IPS DF 6.9 (cell line): ENCODE measurements at places on chromosomes 11 and 22.
A peak's percentile ranks its signal among the peaks of the same experiment; 100 is the strongest.

DNA sequence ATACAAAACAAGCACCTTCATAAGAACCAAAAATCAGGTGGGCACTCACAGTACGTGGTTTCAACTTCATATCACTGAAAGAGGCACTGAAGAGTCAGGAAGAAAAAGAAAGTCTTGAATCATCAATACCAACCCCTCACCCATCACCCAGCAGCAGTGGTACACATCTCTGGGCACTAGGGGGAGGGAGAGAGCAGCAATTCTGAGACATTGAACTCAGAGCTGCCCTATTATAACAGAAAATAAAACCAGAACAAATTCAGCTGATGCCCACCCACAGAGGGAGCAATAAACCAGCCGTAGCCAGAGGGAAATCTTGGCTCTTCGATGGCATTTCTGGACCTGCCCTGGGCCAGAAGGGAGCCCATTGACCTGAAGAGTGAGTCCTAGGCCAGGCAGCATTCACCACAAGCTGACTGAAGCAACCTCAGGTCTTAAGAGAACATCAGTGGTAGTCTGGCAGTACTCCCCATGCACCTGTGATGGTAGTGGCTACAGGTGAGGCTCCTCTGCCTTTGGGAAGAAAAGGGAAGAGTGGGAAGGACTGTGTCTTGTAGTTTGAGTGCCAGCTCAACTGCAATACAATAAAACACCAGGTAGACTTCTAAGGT lies 42.2 kb upstream of the FAM181B start:
- no peak overlapping the region for H3K4me3 ChIP-seq
- no peak overlapping the region for H3K27ac ChIP-seq
- no peaks in the 10 kb centered on the region for H3K36me3 ChIP-seq
- H3K27me3 ChIP-seq = no peaks in the 10 kb centered on the region
- DNase-seq = peak; percentile 41

DNA sequence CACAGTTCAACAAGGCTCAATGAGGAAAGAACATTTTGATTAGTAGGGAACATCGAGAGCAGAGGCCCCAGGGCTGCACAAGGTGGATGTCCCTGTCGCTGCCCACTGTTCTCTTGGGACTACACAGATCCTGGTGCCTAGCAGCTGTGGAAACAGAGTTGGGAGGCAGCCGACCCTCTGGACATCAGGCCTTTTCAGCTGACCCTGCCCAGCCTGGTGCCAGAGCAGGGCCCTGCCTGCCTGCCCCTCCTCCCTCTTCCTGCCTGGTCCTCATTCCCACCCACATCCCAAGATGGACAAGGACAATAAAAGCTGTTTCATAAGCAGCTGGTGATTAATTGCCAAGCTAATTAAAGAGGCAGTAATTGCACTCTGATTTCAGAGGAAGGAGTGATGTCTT lies 60.7 kb downstream of the NFAM1 start:
- H3K4me1 ChIP-seq = peaks cover 8% of the 10 kb centered on the region
- no peaks in the 10 kb centered on the region for H3K36me3 ChIP-seq
- H3K4me3 ChIP-seq = no peak overlapping the region
- no peak for DNase-seq
- no peaks in the 10 kb centered on the region for H3K27me3 ChIP-seq

DNA sequence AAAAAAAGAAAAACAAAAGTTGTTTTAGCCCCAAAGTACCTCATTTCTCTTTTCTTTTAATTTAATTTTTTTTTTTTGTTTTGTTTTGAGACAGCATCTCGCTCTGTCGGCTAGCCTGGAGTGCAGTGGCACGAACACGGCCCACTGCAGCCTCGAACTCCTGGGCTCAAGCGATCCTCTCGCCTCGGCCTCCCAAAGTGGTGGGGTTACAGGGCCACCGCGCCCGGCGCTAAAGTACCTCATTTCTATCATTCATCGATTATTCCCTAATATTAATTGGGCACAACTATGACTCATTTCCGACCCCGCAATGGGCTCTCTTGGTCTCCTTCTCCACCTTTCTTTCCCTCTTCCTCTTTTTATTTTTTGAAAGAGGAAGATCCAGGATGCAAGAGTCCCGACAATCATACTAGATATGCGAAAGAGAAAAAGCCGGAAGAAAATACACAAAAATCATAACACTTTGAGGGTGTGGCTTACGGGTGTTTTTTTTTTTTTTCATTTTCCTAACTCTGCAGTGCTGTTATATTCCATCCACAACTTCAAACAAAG lies 475 bp upstream of the AIP start:
- DNase-seq = no peak
- no peaks in the 10 kb centered on the region; the same call in 1 of the 2 replicates for H3K4me1 ChIP-seq
- no peak overlapping the region for H3K27ac ChIP-seq
- no peaks in the 10 kb centered on the region for H3K27me3 ChIP-seq
- H3K4me3 ChIP-seq = no peak overlapping the region; the same call in 1 of the 2 replicates
- no peaks in the 10 kb centered on the region for H3K36me3 ChIP-seq

DNA sequence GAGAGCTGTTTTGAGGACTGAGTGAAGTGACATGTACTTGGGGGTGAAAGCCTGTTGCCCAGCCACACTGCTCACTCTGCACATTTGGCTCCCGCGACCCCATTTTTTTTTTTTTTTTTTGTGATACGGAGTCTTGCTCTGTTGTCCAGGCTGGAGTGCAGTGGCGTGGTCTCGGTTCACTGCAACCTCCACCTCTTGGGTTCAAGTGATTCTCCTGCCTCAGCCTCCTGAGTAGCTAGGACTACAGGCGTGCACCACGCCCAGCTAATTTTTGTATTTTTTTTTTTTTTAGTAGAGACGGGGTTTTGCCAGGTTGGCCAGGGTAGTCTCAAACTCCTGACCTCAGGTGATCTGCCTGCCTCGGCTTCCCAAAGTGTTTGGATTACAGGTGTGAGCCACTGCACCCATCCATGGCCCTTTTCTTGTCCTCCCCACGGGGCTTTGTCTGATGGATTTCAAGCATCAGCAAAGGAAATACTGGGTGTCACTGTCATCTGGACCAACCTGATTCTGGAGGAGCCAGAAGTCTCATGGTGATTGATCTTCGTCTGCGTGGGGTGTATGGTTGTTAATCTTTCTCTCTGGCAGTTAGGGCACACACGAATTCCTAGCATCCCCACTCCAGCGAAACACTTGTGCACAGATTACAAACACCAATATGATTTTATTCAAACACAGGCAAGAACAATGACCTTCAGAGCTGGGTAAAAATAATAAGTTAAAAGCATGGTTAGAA lies 3.4 kb upstream of the UCP3 start:
- DNase-seq = no peak
- H3K27ac ChIP-seq = no peak overlapping the region
- 0 out of 2 replicates have a peak, but pooled peaks cover 3% of the 10 kb centered on the region for H3K36me3 ChIP-seq
- peaks cover 2% of the 10 kb centered on the region; the same call in 1 of the 2 replicates for H3K4me1 ChIP-seq
- no peaks in the 10 kb centered on the region for H3K27me3 ChIP-seq
- no peak overlapping the region for H3K4me3 ChIP-seq

GRCh38 chr11:7428196-7428595 lies 57.1 kb upstream of the OLFML1 start:
- H3K27me3 ChIP-seq = no peaks in the 10 kb centered on the region
- no peak for DNase-seq
- H3K4me1 ChIP-seq = no peaks in the 10 kb centered on the region

GRCh38 chr11:83272627-83273026 lies 13.5 kb downstream of the CCDC90B start:
- H3K27ac ChIP-seq = no peak overlapping the region
- no peaks in the 10 kb centered on the region for H3K4me1 ChIP-seq
- no peak for DNase-seq
- H3K27me3 ChIP-seq = no peaks in the 10 kb centered on the region

DNA sequence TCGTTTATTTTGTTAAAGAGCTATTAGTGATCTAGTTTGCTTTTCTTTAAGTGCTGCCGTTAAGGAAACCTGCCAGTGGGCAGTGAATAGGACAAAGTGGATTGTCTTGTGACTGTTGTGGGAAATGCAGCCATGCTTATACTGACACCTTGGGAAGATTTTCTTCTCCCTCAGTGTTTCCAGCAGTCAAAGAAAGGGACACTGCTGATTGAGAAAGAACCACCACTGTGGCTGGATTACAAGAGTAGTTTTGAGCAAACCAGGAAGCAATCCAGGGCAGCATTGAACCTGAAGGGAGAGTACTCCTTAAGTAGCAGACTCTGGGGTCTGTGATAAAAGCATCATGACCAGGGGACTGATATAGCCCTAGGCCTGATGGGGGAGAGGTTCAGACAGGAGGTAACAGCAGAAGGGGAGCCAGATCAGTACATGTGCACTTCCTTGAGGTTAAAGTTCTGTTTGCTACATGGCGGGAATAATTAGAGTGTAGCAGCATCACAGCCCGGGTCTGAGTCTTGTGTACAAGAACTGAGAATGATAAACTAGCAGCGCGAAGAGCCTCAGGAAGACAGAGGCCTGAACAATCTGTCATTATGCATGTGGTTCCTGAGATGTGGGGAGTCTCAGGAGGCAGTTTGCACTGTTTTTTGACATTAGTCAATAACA lies 167.8 kb downstream of the C11orf91 start:
- no peak for DNase-seq
- H3K27ac ChIP-seq = no peak overlapping the region
- H3K4me1 ChIP-seq = no peaks in the 10 kb centered on the region
- no peaks in the 10 kb centered on the region for H3K27me3 ChIP-seq

DNA sequence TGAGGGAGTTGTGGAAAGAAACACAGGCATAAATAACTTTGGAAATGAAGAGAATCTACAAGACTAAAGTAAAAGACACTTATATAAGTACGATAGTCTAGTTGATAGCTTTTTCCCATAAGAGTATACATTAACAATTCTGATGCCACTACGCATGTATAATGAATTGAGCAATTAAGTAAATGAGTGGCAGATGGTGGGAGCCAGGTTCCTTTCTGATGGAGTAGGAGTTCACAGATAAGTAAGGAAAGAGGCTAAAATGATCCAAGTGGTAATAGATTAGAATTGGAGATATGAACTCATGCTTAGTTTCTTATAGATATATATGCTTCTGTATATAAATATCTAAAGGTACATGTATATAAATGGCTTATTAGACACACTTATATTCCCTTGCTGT lies 368.3 kb downstream of the FAM181B start:
- H3K36me3 ChIP-seq = no peaks in the 10 kb centered on the region
- no peak overlapping the region for H3K27ac ChIP-seq
- DNase-seq = no peak

DNA sequence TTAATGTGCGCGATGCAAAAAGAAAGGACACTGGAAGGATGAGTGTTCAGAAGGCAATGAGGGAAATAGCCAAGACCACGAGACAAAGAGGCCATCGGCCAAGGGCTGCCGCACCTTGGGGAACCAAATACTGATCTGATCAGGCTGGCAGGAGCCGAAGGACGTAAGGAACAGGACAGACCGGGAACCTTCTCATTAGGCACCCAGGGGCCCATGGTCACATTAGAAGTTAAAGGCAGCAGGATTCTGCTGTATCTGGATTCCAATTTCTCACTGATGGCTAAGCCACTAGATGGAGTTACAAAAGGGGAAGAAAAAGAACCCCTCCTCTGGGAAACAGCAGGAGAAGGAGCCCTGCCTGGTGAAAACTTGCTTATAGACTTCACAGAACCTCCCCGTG lies 28.8 kb upstream of the CPT1A start:
- H3K36me3 ChIP-seq = no peaks in the 10 kb centered on the region
- no peak overlapping the region for H3K4me3 ChIP-seq
- no peak overlapping the region for H3K27ac ChIP-seq
- no peaks in the 10 kb centered on the region for H3K27me3 ChIP-seq

GRCh38 chr22:45473626-45474237 lies 29.0 kb upstream of the FBLN1 start:
- no peaks in the 10 kb centered on the region for H3K27me3 ChIP-seq
- no peaks in the 10 kb centered on the region for H3K4me1 ChIP-seq
- H3K4me3 ChIP-seq = no peak overlapping the region
- no peaks in the 10 kb centered on the region for H3K36me3 ChIP-seq

GRCh38 chr22:30232716-30233218 lies 13.8 kb downstream of the LIF start:
- DNase-seq = no peak
- no peaks in the 10 kb centered on the region for H3K27me3 ChIP-seq
- no peak overlapping the region for H3K27ac ChIP-seq

- no peak overlapping the region for H3K27ac ChIP-seq
- H3K4me1 ChIP-seq = peaks cover 8% of the 10 kb centered on the region
- no peak for DNase-seq
Measured at GRCh38 chr11:36101466-36101865, 157.6 kb downstream of the LDLRAD3 start.

DNA sequence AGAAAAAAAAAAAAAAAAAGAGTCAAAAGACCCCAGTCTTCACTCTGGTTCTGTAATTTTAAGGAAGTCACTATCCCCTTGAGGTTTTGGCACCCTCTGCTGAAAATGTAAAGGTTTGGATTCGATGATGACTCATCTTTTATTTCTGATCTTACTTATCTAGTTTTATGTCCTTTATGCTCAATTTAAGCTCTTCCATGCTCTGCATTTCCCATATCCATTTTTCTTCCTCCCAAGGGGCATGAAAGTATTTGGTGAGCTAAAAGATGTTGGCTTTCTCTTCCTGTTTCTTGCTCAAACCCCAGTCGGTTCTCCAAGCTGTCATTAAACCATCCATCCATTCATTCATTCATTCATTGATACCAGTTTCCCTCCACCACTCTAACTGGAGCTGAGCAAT lies 61.0 kb upstream of the CDON start:
- H3K27me3 ChIP-seq = no peaks in the 10 kb centered on the region; the same call in 1 of the 2 replicates
- H3K27ac ChIP-seq = no peak overlapping the region
- H3K4me3 ChIP-seq = no peak overlapping the region
- no peaks in the 10 kb centered on the region for H3K36me3 ChIP-seq
- peaks cover 3% of the 10 kb centered on the region; the same call in 1 of the 2 replicates for H3K4me1 ChIP-seq

GRCh38 chr22:46122511-46122971 lies 27.8 kb upstream of the PPARA start:
- 0 out of 2 replicates have a peak, but pooled peaks cover 2% of the 10 kb centered on the region for H3K4me1 ChIP-seq
- H3K4me3 ChIP-seq = no peak overlapping the region
- H3K27ac ChIP-seq = no peak overlapping the region
- peak; percentile 27 for DNase-seq
- H3K36me3 ChIP-seq = no peaks in the 10 kb centered on the region; the same call in 1 of the 2 replicates
- no peaks in the 10 kb centered on the region for H3K27me3 ChIP-seq

GRCh38 chr22:29979777-29980321 lies 96.9 kb downstream of the MTMR3 start:
- DNase-seq = no peak
- no peaks in the 10 kb centered on the region for H3K4me1 ChIP-seq
- H3K36me3 ChIP-seq = no peaks in the 10 kb centered on the region
- no peak overlapping the region for H3K27ac ChIP-seq

- H3K27me3 ChIP-seq = no peaks in the 10 kb centered on the region
- no peak for DNase-seq
- no peak overlapping the region for H3K27ac ChIP-seq
Measured at GRCh38 chr11:109512249-109512648, 90.3 kb downstream of the C11orf87 start.

- no peaks in the 10 kb centered on the region for H3K27me3 ChIP-seq
- H3K4me1 ChIP-seq = no peaks in the 10 kb centered on the region
- H3K4me3 ChIP-seq = no peak overlapping the region
- DNase-seq = no peak
Measured at GRCh38 chr22:45130891-45131290, 32.8 kb upstream of the NUP50 start.

DNA sequence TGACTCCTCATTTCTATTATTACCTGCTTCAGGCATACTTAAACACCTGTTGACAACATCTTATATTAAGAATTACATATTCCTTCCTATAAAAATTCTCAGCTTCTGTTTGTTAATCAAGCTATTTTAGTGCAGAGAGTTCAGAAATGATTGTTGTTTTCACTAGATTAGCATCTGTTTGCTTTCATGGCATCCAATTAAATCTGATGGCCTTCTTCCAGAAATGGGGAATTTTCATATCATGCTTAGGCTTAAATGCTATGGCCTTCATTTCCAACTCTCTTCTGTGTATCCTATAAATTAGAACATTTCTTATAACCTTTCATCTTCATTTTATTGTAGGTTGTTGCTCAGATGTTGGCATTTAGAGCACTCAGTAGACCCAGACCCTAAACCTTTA lies 180.0 kb downstream of the WNT11 start:
- H3K36me3 ChIP-seq = no peaks in the 10 kb centered on the region
- H3K4me3 ChIP-seq = no peak overlapping the region
- no peak for DNase-seq
- H3K4me1 ChIP-seq = peaks cover 2% of the 10 kb centered on the region; the same call in 1 of the 2 replicates
- H3K27ac ChIP-seq = no peak overlapping the region
